MCF 10A (cell line): ENCODE measurements at places on chromosomes 7 and 10. TPM values are rescaled to one million over a fixed set of nuclear protein-coding genes. Genes with fewer than 3 reads are reported as not detected.

GRCh38 chr7:115249080-115249479 lies 327.2 kb downstream of the MDFIC start:
- H3K4me3 ChIP-seq: no peak overlapping the region
- no peak overlapping the region for H3K27ac ChIP-seq
- H3K27me3 ChIP-seq: no peaks in the 10 kb centered on the region

DNA sequence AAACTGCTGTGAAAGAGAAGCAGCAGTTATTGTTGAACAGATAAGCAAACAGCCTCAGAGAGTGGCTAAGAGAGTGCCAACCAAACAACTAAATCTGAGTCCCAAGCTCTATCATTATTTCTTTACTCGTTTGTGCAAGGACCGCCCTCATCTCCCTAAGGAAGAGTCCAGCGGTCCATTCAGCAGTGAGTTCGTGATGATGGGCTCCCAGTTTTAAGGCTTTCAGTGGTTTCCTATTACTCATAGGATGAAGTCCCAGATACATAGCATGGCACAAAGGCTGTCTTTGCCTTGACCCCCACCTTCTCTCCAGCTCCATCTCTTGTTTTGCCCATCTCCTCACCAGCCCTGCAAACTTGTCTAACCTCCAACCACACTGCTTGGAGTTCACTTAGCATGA lies 24.3 kb upstream of the PDE1C start:
- peaks cover 41% of the 10 kb centered on the region for H3K4me1 ChIP-seq
- H3K36me3 ChIP-seq: peaks cover 4% of the 10 kb centered on the region
- no peak overlapping the region for H3K4me3 ChIP-seq
- DNase-seq: no peak

- H3K27ac ChIP-seq: no peak overlapping the region
- DNase-seq: no peak
- no peaks in the 10 kb centered on the region for H3K36me3 ChIP-seq
- no peak overlapping the region for H3K4me3 ChIP-seq
These were observed 122.1 kb upstream of the KMT2E start for GRCh38 chr7:104891949-104892348.

DNA sequence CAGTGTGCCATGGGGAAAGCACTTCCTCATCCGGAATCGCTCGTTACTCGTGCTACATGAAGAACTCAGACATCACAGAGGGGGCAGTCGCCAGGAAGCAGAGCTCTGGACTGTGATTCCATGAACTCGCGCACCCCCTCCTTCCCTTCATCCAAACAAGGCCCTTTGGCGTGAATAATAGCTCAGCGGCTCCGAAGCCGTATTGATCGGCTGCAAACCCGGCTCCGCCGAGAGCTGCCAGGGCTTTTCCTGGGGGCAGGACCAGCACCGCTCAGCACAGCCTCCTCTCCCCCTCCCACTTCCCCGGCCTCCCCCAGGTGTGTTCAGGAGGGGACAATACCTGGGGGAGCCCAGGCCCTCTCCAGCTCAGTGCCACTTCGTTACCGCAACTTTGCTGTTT lies 129.0 kb upstream of the TCF7L2 start:
- peaks cover 9% of the 10 kb centered on the region for H3K4me1 ChIP-seq
- H3K4me3 ChIP-seq: no peak overlapping the region
- no peak overlapping the region for H3K27ac ChIP-seq
- DNase-seq: no peak
- no peaks in the 10 kb centered on the region for H3K27me3 ChIP-seq

The BAIAP2L1 gene
- total RNA-seq: 60.2 and 60.7 TPM in 2 replicates
